Esophagus muscularis mucosa (tissue), 4 donors: ENCODE measurements at places on chromosomes 2 and 18.

- H3K4me1 ChIP-seq, result no peaks in the 10 kb centered on the region
- H3K27ac ChIP-seq, result no peak overlapping the region
- no peak for DNase-seq
- no peak overlapping the region for H3K4me3 ChIP-seq
- no peaks in the 10 kb centered on the region for H3K27me3 ChIP-seq
Observed at GRCh38 chr2:150977296-150977695, 284.4 kb downstream of the RBM43 start.

DNA sequence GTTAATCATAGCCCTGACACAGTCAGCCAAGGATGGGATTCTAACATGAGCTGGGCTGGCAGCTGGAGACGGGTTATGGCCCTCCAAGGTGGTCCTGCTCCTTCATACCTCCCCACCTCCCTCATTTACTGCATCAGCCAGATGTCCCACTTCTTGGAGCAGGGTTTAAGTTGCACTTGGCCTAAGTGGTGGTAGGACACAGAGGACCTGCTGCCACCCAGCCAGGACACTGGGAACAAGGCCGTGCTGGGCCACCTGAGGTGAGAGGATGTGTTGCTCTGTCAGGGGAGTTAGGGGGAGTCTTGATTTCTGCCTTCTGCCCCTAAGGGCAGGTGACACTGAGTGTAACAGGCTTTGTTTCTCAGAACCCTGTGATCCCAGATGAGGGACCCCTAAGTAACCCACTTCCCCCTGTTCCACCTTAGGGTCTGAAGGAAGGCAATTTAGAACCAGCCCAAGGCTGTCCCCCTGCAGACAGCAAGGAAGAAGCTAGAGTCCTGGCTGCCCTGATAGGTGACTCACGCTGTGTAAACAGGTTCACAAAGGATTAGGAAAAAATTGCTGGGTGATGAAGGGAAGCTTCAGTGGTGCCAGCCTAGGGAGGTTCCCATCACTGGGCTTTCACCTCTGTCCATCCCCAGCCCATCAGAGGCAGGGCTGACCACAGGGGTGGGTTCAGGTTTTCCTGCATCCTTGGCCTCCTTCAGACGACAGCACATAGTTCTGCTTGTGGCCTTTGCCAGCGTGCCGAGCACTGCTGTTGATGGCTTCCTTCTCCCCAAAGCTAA, 114.3 kb upstream of the MCFD2 start:
- peaks cover 97% of the 10 kb centered on the region for H3K4me1 ChIP-seq
- DNase-seq, result no peak
- H3K4me3 ChIP-seq, result no peak overlapping the region
- peaks cover 12% of the 10 kb centered on the region for H3K36me3 ChIP-seq

- no peaks in the 10 kb centered on the region for H3K36me3 ChIP-seq
- no peaks in the 10 kb centered on the region for H3K4me1 ChIP-seq
- no peak overlapping the region for H3K27ac ChIP-seq
- no peak for DNase-seq
- no peak overlapping the region for H3K4me3 ChIP-seq
Observed at GRCh38 chr2:163943403-163944346, 207.9 kb upstream of the FIGN start.

DNA sequence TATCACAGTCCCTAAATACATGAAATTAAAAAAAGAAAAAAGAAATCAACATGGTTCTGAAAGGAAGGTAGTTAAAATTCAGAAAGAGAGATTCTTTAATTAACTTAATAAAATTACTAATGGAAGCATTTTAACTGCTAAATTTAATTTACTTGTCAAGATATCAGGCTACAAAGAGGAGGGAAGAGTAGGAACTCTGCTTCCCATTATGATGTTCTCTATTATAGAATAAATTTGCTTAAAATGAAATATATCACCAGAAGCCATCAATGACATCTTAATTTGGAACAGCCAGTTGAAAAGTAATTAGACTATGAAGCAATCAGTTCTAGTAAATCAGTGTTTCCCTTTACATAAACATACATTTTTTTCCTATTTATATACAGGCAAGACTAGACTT, 611.8 kb upstream of the FANCL start:
- no peaks in the 10 kb centered on the region for H3K27me3 ChIP-seq
- no peak overlapping the region for H3K27ac ChIP-seq
- DNase-seq, result no peak
- no peaks in the 10 kb centered on the region for H3K4me1 ChIP-seq
